Activated CD4-positive, alpha-beta memory T cell treated with anti-CD3 and anti-CD28 coated beads, Interleukin-2, amount 10 ng/mL, durations not matched to agents 7 days and 5 days (primary cell): ENCODE measurements at places on chromosomes 6 and 20. TPM values are rescaled to one million over a fixed set of nuclear protein-coding genes. Genes with fewer than 3 reads are reported as not detected.

KCNK16 gene
- total RNA-seq, result not detected

PEX6 gene
- 27.4 TPM for total RNA-seq

NKX2-4 gene
- total RNA-seq, result not detected

GRCh38 chr20:33551778-33552177, 61.9 kb downstream of the CBFA2T2 start:
- no peak for DNase-seq

DNA sequence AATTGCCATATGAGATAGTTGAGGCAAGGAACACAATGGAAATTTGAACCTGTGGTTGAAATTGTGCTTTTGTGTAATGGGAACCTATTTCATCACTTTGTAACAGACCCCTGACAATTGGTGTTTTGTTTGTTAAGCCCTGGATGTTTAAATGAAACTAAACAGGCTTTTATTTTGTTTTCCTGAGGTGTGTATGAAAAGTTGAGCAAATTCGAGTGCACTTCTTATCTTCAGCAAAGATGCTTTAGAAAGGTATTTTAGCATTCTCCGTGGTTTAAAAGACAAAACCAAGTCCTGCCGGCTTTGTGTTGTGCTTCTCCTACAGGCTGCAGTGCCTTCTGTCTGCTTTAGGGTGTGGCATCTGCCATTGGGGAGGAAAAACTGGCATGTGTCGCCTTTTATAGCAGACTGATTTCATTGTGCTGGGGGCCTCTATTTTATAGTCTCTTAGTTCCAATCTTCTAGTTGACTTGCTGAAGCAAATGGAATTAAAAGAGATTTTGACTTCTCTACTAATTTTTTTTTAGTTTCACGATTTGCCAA, 2.2 kb upstream of the ARID1B start:
- DNase-seq, result no peak

DNA sequence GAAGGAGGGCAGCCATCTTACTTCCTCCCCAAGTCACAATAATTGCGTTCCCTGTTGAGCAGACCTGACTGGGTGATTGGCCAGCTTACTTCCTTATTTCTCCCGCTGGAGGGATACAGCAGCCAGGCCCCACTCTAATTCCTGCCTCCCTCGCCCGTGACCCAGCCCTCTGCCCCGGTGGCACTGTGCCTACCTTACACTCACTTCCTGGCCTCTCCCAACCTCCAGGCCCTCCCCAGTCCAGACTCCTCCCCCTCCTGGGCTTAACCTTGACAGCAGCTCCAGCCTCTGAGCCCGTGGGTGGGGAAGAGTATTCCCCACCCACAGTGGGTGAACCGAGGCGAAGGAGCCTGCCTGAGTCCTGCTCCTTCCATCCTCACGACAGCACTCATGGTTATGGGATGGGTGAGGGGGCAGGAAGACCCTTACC, 3.0 kb downstream of the BAK1 start:
- peak; percentile 36 for DNase-seq

GRCh38 chr20:20407891-20408805, 40.2 kb downstream of the INSM1 start:
- DNase-seq, result no peak

DNA sequence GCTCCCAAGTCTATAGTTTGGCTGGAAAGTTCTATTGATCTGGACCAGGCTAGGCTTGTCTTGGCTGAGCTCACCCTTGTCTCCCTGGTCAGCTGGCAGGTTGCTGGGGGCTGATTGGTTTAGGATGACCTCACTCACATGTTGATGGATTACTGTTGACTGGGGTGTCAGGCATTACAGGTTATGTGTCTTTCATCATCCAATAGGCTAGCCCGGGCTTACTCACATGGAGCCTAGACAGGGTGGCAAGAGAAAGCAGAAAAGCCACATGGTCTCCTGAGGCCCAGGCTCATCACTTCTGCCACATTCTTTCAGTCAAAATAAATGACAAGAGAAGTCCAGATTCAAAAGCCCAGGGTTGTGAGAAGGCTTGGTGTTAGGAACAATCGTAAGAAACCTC, 103.5 kb downstream of the BFSP1 start:
- DNase-seq, result no peak

- no peak for DNase-seq
Observed at GRCh38 chr6:22444330-22444729, 125.0 kb upstream of the HDGFL1 start.

DNA sequence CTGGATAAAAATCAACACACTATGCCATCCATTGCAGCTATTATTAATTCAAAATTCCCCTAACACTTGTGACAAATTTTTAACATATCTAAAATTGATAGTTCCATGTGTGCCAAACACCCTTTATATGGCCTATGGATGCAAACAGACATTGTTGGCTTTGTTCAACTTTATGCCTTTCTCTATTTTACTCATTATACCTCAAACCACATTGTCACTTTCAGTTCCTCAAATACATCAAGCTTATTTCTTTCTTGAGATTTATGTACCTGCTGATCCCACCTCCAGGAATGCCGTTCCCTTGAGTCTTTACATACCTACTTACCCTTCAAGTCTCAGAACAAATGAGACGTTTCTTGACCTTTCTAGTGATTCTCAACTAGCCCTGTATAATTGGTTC, 193.5 kb upstream of the PLN start:
- DNase-seq, result no peak

GRCh38 chr6:111845441-111845871, 27.8 kb downstream of the FYN start:
- DNase-seq, result no peak

DNA sequence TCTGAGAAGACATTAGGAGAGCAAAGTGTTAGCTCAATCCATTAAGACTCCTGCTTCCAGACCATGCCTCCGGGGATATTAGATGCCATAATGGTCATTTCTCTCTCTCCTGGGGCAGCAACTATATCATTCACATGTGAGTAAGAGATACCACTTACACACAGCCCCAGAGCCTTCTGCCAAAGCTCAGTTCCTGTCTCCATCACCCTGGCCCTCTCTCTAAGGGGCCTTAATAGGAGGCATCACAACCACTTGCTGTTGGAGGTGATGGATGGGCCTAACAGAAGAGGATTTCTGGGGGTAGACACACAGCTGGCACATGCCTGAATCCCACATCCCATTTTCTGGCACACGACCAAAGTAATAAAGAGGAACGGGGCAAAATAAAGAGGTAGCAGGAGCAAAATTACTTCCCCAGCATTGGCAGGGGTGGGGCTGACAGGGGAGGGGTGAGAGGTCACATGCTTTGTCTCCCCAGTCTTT, 34.0 kb upstream of the VSTM2L start:
- DNase-seq, result no peak
